ENCODE measurements at places on chromosomes 4 and X.

DNA sequence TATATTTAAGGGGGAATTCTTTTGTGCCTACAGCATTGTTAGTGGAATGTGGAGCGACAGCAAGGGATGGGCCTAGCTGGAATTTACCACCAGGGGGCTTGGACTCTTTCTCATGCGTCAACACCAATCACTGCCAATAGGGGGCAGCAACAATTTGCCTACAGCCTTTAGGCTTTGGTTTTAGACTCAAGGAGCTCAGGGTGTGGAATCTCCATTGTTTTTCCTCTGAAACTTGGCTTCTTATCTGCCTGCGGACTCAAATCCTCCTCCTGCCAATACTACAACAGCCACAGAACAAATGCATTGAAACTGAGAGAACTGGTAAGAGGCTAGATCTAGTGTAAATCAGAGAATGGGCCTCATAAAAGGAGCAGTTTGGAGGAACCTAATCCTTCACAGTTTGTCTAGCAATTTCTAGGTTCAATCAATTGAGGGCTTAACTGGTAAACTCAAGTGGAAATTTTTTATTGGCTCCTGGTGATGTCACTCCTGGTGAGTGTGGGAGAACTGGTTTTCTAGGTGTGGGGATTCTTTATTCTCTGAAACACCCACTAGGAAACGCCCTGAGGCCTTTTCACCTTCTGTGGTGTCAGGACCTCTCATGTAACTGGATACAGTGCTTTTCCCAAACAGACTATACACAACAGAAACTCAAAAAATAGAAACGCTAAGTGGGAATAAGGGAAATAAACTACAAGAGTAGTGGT is 27.9 kb upstream of the TMSB4X start:
- DNase-seq, result peak; percentile 80

DNA sequence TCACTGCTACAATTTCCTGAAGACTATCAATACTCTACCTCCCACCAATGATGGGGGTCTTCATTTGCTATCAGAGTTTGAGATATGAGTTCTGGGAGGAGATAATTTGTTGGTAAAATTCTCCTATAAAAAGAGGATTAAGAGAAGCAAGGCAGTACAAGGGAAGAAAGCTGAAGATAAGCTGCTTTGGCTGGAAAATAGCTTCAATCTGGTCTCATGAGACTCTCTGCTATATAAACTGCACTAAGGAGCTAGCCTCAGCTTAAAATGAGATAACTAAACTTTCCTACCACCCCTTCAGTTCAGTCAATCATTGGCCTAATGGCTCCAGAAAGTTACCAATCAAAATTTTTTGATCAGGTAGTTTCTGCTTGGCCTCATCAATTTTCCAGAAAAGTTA is 2105.0 kb downstream of the ARAP2 start:
- DNase-seq, result no peak

GRCh38 chrX:47840111-47840510 is 3.4 kb downstream of the ZNF81 start:
- DNase-seq, result no peak

DNA sequence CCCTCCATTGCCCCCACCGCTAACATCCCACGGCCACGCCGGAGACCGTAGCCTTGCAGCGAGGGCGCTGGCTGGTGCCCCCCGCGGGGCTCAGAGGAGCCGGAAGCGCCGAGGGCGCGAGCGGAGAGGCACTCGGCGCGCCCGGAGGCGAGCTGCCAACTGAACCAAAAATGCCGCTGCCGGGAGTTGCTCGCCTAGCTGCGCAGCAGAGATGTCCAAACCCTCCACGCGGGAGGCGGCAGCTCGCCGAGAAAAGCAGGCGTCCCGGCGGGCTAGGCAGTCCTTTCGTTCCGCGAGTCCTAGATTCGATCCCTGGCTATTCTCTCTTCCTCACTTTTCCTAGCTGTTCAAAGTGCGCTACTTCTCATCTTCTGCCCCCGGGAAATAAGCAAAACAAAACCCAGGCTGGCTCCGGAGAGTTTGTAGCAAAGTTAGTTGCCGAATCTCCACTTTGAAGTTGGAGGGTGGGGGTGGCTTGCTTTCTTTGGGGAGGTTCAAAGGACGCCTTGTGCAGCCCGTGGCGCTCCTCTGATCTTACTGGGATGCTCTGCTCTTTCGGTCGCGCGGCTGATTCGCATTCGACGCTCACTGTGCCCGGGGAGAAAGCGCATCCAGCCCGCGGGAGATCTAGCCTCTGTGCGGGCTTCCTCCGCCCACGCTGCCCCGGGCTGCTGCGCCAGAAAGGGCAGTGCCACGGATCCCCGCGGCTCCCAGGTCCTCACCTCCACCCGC is 723 bp downstream of the NKX6-1 start:
- no peak for DNase-seq

DNA sequence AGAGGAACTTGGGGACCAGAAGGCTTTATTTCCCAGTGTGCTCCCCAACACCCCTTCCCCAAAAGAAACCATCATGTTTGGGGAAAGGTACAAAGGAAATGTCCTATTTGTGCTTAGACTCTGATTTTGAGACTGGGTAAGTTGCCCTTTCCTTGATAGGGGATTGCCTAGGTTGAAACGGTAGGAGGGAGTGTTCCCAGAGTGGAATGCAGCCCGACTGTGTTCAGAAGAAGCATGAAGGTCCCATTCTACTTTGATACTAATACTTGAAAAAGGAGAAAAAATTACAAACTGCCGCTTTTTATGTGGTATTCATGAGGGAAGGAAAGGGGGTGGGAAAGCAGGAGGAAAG is 32.4 kb upstream of the TMEM131L start:
- no peak for DNase-seq

- no peak for DNase-seq
Measured at GRCh38 chrX:42472727-42473126, 305.2 kb downstream of the PPP1R2C start.

DNA sequence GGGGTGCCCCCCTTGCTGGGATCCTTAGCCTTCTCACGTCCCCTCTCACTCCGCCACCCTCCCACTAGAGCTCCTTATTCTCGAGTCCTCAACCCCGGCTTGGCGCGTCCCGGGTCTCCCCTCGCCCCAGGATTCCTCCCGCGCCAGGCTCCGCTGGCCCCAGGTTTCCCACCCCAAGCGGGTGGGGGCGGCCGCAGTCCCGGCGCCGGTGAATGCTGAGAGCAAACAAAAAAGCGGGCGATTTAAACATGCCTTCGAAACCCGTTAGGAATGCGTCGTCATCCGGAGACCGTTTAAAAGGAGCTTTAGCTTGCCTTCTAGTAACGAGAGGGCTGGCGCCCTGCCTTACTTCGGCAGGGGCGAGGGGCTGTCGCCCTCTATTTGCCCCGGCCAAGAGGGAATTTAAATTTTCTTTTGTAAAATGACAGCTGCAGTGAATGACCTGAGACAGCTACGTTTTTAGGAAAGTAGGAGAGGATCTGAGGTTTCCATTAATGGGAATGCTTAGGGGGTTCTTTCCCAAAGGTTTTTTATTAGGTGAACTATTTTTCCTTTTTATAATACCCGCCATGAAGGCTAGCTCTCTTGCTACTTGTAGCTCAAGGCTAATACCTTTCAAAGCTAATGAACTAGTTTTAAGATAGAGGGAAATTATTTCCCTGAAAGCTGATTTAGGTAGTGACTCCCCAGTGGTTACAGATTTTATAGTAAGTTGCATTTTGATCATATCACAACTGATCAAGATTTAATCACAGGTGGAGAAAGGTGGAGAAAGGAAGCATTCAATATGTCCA is 3.1 kb downstream of the JADE1 start:
- no peak for DNase-seq

DNA sequence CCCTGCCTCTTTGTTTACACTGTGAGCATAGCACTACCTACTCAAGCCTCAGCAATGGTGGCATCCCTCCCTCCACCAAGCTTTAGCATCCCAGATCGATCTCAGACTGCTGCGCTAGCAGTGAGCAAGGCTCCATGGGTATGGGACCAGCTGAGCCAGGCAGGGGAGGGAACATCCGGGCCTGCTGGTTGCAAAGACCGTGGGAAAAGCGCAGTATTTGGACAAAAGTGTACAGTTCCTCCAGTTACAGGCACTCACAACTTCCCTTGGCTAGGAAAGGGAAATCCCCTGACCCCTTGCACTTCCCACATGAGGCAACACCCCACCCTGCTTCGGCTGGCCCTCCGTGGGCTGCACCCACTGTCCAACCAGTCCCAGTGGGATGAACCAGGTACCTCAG is 26.5 kb downstream of the EGF start:
- DNase-seq, result no peak

GRCh38 chr4:183149616-183150539 is 50.8 kb downstream of the WWC2 start:
- DNase-seq, result no peak

GRCh38 chr4:186812592-186812991 is 88.9 kb upstream of the FAT1 start:
- no peak for DNase-seq

DNA sequence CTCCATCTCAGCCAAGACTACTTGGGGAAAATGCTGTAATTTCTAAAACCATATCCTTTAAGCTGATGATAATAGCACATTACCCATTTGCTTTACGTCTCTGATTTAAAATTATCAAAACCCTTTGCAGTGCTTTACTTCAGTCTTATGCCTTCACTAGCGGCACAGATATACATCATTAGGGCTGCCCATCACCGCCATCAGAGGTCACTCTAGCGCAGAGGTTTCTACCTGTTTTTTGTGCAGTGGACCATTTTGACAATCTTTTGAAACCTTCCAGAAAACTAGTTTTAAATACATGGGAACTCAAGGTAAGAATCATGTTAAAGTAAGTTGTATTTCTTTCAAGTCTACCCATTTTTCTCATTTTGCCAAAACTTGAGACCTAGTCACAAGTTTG is 592.5 kb downstream of the PPARGC1A start:
- no peak for DNase-seq

DNA sequence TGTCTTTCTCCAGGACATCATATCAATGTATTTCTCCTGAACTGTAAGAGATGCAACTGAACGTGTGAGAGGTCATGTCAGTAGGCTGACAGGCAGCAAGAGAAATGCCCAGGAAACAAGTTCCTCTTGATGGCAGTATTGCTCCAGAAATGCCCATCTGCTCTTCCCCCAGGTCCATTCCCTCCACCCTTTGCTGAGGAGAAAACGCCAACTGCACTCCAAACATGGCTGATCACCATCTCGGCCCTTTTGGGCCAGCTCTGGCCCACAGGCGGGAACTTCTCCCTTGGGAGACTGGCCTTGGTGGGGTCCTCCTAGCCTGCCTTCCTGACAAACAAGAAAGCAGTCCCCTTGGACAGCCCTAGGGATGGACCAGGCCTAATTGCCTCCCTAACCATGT is 276.5 kb upstream of the AGTR2 start:
- DNase-seq, result no peak

GRCh38 chr4:87232216-87232615 is 11.8 kb upstream of the KLHL8 start:
- DNase-seq, result no peak

- DNase-seq, result no peak
Measured at GRCh38 chr4:61520681-61521160, 320.6 kb downstream of the ADGRL3 start.

- no peak for DNase-seq
Measured at GRCh38 chrX:2484256-2484655, 16.5 kb downstream of the DHRSX start.

- no peak for DNase-seq
Measured at GRCh38 chrX:107324493-107325310, 118.3 kb downstream of the DNAAF6 start.

DNA sequence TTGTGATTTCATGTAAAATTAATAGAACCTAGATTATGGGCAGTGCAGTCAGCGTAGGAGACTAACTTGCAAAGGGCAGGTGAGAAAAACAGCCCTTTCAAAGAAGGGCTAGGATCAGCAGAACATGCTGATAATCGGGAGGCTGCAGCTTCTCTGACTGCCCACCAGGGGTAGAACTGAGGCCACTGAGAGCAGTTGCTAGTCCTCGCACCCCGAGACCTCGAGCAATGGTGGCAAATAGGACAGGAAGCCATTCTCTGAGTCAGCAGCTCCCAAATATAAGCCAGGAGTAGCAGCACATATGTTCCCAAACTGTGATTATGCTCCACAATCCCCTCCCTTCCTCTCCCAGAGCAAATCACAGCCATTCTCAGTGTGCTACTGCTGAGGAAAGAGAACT is 186.5 kb downstream of the MSL3 start:
- DNase-seq, result no peak

- no peak for DNase-seq
Measured at GRCh38 chr4:90293320-90293719, 166.1 kb downstream of the CCSER1 start.

- no peak for DNase-seq
Measured at GRCh38 chr4:116438981-116439729, 646.2 kb downstream of the TRAM1L1 start.

- no peak for DNase-seq
Measured at GRCh38 chrX:136112778-136113177, 34.6 kb upstream of the FHL1 start.

GRCh38 chr4:125317525-125317877 is 2.7 kb downstream of the FAT4 start:
- no peak for DNase-seq

DNA sequence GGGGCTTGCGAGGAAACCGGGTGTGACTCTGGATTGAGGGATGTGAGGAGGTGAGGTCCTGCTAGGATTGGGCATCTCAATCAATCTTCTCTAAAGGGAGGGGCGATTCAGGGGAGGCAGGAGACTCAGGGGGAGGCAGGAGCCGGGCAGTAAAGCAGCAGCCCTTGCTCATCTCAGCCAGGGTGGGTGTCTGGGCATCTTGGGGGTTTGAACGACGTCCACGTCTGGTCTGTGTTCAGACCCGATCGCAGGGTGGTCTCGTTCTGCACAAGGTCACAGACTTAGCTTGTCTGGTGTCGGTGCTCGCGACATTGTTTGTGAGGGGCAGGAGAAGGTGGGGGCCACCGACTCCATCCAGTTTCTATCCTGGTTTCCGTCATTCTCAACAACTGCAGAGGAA is 231.3 kb upstream of the PSAPL1 start:
- no peak for DNase-seq

GRCh38 chrX:107574711-107575110 is 53.6 kb upstream of the PRPS1 start:
- DNase-seq, result no peak

GRCh38 chr4:167406181-167406580 is 171.9 kb upstream of the SPOCK3 start:
- DNase-seq, result no peak

GRCh38 chr4:24794051-24794450 is 1.3 kb upstream of the SOD3 start:
- DNase-seq, result no peak

GRCh38 chr4:102502543-102502818 is 1.3 kb downstream of the NFKB1 start:
- no peak for DNase-seq
